Fibroblast of skin of left quadriceps (primary cell): ENCODE measurements at places on chromosomes 12 and 14.

- DNase-seq: peak; percentile 11
These were observed 904 bp upstream of the FAM177A1 start for GRCh38 chr14:35044939-35045797.

DNA sequence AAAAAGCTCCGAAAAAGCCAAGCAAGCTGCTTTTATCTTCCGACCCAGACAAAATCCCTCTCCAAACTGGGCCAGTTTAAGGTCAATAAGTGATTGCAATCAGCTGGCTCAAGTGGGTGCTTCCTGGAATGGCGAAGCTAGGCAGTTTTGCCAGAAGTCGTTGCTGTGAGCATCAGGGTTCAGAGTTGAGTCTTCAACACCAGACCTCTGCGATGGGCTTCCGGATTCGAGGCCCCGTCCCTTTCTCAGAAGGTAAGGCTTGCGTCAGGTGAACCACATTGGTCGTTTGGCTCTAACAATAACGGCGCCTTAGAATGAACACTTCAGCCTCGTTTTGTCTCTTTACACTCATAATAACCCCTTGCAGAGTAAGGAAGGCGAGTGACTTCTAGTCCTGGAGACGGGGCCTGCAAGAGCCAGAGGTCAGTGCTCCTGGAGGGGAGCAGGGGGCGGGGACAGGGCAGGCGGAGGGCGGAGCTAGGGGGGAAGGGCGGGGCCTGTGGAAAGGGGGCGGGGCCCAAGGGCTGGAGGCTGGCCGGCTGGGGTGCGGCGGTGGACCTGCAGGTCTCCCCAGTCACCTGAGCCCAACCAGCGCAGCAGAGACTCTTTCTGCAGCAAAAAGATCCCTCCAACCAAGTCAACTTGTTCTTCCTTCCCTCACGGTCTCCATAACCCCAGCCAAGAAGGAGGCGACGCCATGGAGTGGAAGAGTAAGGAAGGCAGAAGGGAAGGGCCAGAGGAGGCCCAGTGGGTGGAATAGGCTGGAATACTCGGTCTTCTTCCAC lies 34.0 kb upstream of the NFYB start:
- DNase-seq: no peak

DNA sequence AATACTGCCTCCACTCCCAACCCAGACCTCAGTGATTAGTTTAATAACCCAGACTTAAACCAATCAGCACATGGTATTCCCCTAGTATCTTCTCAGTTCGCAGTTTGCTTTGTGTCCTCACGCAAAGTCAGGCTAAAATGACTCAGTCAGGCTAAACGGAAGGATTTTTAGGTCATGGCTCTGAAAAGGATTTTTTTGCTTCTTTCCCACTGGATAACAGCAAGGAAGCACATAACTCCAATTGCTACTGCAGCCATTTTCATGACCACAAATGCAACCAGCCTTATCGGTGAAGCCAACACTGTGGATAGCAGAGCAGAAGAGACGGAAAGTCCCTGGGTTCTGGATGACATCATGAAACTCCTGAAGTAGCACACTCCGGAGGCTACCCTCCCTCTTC lies 67.7 kb downstream of the ZC3H14 start:
- DNase-seq: no peak

- DNase-seq: no peak
These were observed 223.7 kb upstream of the RTL1 start for GRCh38 chr14:101127224-101127623.

DNA sequence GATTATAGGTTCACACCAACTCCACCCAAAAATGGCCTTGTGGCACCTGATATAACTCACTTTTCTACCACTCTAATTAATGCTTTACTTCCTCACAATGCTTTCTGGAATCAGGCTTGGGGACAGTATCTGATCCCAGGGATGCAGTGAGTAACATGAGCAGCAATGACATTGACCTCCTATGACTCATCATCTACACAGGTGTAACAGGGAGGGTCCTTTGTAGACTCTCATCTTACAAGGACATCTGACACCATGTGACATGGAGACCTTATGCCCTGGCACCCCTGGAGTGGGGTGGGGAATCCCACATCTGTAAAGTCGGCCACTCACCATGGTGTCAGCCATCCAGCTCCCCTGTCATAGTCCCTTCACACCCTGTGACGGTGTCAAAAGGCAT lies 586.4 kb downstream of the MED13L start:
- DNase-seq: no peak
